GM12891 (cell line): ENCODE measurements at places on chromosomes 7 and 10.

DNA sequence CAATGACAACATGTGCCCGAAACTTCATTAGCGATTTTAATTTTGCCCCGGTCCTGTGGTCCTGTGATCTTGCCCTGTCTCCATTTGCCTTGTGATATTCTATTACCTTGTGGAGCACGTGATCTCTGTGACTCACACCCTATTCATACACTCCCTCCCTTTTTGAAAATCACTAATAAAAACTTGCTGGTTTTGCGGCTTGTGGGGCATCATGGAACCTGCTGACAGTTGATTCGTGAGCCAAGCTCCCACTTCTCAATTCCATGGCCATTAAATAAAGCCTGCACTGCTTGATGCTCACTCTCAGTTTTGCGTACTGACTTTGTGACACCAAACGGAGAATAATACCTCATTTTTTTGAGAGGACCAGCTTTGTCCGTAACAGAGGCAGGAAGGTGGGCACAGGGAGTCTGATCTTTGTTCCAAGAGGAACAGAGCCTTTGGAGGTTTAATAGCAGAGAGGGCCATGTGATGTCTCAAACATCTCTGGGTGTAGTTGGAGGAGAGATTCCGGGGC is 3.8 kb upstream of the ADAMTS14 start:
- no peak for DNase-seq

- DNase-seq = no peak
These were observed 103.5 kb downstream of the SND1 start for GRCh38 chr7:127755521-127755920.

GRCh38 chr7:100763556-100764140 is 30.3 kb downstream of the ZAN start:
- no peak for DNase-seq

- no peak for DNase-seq
These were observed 118.7 kb upstream of the NEBL start for GRCh38 chr10:21015851-21016250.
